ENCODE measurements at places on chromosomes 4 and X.

GRCh38 chr4:135408109-135408508 lies 1206.5 kb upstream of the PABPC4L start:
- DNase-seq = no peak

GRCh38 chr4:108118505-108118904 lies 50.2 kb downstream of the LEF1 start:
- no peak for DNase-seq

- DNase-seq = no peak
These were observed 58.3 kb upstream of the PRKX start for GRCh38 chrX:3771766-3772165.

DNA sequence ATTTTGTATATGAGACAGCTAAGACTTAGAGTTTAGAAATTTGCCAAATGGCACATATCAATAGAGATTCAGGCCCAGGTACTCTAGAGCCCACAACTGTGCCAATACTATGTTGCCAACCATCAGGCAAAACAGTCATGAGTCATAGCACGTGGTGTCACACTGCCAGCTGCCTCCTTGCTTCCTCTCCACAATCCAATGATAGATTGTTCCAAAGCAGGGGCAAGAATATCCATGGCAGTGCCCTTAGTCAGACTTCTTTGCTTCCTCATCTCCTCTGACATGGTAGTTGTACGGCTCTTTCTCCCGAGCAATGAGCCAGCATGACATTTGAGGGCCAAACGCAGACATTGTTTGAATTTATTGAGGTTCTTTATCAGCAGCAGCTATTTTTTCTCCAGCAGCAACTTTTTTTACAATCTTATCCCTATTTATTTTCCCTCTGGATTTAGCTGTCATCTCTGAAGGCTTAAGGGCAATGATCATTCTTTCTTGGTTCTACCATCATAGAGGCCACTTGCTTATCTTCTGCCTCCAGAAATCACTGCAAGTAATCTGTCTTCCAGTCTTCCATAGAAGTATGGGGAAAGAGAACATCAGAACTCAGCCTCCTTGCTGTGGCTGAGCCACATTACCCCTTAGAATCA lies 169.7 kb downstream of the COL4A6 start:
- DNase-seq = no peak

Data from cortex of kidney (tissue), 1 donor.